MM.1S (cell line): ENCODE measurements at places on chromosomes 1 and 21.

DNA sequence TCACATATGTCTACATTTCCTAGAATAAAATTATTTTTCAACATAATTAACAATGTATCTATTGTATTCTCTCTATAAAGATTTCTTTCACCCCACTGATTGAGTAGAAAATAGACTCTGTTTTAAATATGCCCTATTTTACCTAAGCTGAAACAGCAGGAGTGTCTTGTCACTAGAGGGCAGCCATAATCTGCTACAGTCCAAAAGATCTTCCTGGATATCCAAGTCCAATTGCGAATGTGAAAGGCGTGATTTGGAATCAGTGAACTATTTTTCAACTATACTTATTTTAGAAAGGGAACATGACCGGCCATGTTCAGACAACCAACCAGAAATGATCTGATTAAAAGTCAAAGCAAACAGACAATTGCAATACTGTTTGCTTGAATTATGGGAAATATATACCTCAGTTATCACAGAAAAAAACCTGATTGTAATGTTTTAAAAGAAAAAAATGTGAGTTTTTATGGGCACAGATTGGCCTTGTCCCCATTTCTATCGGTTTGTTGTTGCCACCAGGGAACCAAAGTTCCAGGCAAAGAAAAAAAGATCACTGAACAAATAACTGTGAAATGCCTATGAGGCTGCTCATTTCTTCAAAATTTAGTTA lies 1211.0 kb upstream of the ADGRL4 start:
- H3K27me3 ChIP-seq = no peaks in the 10 kb centered on the region
- peaks cover 13% of the 10 kb centered on the region for H3K4me1 ChIP-seq
- peak; percentile 49 for DNase-seq

DNA sequence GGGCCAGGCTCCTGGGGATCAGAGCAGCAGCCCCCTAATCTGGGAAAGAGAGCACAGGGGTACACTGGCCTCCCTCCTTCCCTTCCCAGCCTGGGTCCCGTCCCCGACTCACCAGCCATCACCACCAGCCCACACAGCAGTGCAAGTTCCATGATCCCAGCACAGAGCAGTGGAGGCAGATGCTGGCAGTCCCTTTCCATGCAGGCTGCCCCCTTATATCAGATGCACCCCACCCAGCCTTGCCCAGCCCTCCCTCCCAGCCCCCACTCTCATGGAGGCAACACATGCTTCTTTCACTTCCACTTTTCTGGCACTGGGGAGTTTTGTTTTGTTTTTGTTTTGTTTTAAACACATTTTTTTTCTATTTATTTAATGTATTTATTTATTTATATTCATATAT lies at the start of gene PLA2G2D:
TSS of gene PLA2G2D (minus strand) at position 190 of the 400 bp plus-strand sequence. CDS start at position 152, 38 bp downstream.
- H3K4me3 ChIP-seq = no peak within 1 kb of the TSS
- DNase-seq = no peak

GRCh38 chr1:168842916-168843315 lies 113.9 kb upstream of the DPT start:
- no peaks in the 10 kb centered on the region for H3K4me1 ChIP-seq
- no peak overlapping the region for H3K4me3 ChIP-seq
- no peaks in the 10 kb centered on the region for H3K27me3 ChIP-seq
- no peak overlapping the region for H3K27ac ChIP-seq
- H3K36me3 ChIP-seq = no peaks in the 10 kb centered on the region

GRCh38 chr1:228317411-228317828 lies 89.2 kb downstream of the TRIM11 start:
- H3K36me3 ChIP-seq = no peaks in the 10 kb centered on the region
- H3K4me3 ChIP-seq = no peak overlapping the region
- no peaks in the 10 kb centered on the region for H3K27me3 ChIP-seq

DNA sequence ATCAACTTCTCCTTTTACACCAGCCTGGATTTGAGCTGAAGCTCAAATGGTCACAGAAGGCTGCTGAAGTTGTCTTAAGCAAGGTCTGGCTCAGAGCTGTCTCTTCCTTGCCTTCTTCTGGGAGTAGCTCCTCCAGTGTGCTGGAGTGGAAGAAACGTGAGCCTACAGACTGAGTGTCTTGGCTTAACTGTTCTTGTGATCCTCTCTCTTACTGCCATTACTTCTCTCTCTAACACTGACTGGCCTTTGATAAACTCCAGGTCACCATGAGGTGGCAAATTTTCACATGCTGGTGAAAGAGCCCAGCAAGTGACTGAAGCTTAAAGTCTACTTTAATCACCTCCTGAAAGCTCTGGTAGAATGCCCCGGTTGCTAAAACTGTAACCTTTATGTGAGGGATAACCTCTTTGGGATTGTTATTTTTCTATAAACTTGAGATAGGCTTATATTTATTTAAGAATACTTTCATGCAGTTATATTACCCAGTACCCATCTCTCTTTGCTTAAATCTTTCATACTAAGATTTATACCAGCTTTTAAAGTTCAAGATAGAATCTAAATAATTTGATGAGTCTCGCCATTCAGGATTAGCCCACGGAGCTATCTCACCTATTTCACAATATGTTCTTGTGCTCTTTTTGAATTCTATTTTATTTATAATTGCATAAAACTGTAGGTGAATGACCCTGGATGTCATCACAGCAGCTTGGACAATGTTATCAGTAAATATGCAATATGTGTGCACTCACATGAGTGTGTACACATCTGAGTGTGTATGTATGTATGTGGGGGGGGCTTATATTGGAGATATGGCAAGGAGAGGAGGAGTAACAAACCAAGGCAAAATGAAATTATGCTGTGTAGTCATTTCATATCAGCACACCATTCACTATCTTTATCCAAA lies 924.0 kb downstream of the LTN1 start:
- no peak overlapping the region for H3K4me3 ChIP-seq
- no peaks in the 10 kb centered on the region for H3K27me3 ChIP-seq
- H3K27ac ChIP-seq = no peak overlapping the region
- DNase-seq = no peak
- no peaks in the 10 kb centered on the region for H3K36me3 ChIP-seq

DNA sequence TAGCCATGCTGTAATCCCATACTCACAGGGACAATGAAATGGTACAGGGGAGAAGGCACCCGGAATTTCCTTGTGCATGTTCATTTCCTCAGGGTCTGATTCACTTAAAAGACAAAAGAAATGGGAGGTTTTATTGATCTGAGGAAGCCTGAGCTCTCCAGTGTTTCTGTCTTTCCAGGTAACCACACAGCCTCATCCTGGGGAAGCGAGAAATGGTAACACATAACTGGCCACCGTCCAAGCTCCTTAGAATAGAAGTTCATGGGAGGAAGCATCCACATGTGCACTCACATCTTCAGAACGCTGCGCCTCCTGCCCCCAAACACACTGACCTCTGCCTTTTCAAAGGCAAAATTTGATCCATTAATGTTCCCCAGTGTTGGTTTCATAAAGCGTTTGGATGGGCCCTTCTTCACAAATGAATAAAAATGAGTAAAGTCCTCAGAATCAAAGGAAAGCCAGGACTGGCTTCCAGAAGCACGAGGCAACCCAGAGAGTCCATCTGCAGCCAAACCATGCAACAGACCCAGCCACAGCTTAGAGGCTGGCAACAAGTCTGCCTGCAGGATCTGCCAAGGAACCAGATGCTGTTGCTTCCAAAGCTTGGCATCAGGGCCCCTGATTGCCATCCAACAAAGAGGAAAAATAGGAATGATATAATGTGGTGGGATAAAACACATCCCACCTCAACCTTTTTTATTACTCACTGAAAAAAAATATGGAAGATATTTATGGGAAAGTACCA lies 120.3 kb downstream of the ZBTB18 start:
- DNase-seq = no peak
- H3K4me3 ChIP-seq = no peak overlapping the region
- H3K36me3 ChIP-seq = no peaks in the 10 kb centered on the region
- H3K27me3 ChIP-seq = no peaks in the 10 kb centered on the region

GRCh38 chr21:34648739-34649297 lies 20.0 kb upstream of the CLIC6 start:
- no peaks in the 10 kb centered on the region for H3K36me3 ChIP-seq
- no peak overlapping the region for H3K4me3 ChIP-seq
- no peak for DNase-seq
- H3K4me1 ChIP-seq = peaks cover 10% of the 10 kb centered on the region

DNA sequence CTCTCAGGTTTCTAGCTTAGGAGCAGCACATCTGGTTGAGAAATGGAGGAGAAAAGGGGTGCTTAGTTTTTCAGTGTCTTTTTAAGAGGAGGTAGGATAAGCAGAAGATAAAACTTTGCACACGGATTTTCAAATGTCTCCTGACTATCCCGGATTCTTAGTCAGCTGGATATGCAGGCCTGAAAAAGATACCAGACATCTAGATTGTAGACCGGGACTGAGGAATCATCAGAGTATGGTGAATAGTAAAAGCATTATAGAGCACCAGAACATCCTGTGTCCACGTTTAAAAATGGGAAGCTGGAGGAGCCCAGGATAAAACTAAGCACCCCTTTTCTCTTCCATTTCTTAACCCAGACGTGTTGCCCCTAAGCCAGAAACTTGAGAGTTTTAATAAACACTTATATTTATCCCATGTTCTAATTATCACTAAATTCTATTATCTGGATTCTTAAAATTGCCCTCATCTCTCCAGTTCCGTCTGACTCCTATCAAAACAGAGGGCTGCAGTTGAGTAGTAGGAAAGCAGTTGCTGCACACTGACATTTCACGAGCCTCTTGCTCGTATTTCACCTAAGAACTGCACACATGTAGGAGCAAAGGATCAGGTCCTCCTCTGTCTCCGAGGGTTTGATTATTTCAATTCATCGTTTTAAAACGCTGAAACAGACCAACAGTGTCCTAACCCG lies 609 bp downstream of the PIGK start:
- peak; percentile 11 for DNase-seq
- peak overlapping the region; percentile 38; the same call in 1 of the 2 replicates for H3K27ac ChIP-seq

DNA sequence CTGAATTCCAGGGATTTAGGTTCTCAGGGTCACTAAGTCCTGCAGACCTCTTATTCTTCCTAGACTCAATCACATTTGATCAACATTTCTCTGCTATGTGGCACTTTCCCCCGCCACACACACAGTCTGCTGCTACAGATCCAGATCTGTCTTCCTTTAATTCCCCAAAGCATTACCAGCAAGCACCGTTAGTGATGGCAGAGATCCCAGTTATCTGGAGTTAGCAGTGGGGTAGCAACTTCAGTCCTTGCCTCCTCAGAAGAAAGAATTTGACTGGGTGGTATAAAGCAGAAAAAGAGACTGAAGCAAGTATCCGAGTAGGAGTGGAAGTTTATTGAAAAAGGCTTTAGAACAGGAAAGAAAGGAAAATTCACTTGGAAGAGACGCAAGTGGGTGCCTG lies 100.4 kb upstream of the ETV3 start:
- H3K27me3 ChIP-seq = no peaks in the 10 kb centered on the region
- H3K27ac ChIP-seq = no peak overlapping the region
- H3K36me3 ChIP-seq = no peaks in the 10 kb centered on the region
- DNase-seq = no peak
- H3K4me1 ChIP-seq = no peaks in the 10 kb centered on the region
- no peak overlapping the region for H3K4me3 ChIP-seq

DNA sequence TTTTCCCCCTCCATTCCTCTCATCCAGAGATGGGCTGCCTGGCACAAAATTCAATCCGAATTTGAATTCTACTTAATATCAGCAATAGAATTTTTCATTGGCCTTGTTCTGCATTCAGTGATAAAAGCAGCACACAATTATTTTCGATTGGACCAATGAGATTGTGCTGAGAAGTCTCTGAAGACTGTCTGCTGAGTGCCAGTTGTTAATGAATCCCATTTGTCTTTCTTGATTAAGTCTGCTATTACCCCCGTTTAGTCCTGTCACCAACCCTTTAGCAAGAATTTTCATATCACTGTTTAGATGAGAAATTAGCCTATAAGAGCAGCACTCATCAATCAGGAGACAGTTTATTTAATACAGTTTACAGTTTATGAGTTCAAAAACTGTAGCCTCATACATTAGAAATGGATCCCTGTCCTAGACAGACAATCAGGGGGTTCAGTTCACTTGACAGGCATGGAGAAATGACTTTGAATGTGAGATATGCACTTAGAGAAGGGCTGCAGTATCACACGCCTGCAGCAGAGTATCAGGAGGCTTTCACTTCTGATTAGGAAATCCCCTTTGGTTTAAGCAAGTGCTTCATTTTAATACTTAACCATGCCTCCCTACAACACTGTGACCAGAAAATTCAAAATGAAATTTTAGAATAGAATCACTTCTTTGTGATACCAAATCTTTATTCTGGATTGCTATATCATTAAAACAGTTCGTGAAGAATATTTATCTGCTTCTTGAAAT lies 304.7 kb upstream of the PTBP2 start:
- DNase-seq = peak; percentile 18
- no peak overlapping the region for H3K27ac ChIP-seq
- no peaks in the 10 kb centered on the region for H3K27me3 ChIP-seq
- H3K4me1 ChIP-seq = no peaks in the 10 kb centered on the region

- H3K27me3 ChIP-seq = no peaks in the 10 kb centered on the region
- H3K4me3 ChIP-seq = no peak overlapping the region
- H3K27ac ChIP-seq = no peak overlapping the region
- DNase-seq = no peak
- H3K36me3 ChIP-seq = no peaks in the 10 kb centered on the region
- peaks cover 17% of the 10 kb centered on the region for H3K4me1 ChIP-seq
Measured at GRCh38 chr1:173573596-173573995, 29.3 kb downstream of the SLC9C2 start.

DNA sequence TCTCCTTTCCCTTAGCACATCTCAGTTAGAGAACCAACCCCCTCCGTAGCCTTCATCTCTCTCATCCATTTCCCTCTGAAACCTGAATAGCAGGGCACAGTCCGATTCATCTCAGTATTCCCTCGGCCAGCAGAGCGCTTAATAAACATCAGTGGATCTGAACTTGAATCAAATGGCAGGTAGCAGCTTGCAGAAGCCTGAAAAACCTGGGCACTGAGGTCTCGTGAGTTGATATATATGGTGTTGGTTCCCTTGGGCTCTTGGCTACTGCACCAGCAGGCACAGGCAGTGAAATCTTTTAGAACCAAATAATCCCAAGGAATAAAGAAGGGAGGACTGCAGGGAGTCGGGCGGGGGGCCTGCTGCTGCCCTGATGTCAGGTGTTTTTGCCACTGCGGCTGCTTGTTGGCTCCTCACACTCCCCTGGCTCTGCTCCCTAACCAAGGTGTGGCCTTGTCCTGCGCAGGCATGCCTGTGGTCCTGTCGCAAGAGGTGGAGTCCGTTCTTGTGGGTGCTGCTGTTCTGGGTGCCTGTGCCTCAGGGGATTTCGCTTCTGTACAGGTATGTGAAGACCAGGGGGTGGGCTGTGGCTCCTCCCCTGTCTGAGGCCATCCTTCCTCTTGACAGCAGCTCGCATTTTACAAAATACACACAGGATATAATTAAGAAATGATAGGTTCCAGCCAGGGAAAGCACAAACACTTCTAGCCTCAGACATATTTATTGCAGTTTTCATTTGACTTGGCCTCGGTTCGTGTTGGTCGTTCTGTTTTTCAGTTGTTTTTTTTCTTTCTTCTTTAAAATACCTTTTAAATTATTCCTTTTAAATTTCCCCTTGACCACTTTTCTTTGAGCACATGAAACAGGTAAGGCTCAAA lies 140.9 kb upstream of the HOOK1 start:
- no peaks in the 10 kb centered on the region for H3K27me3 ChIP-seq
- DNase-seq = no peak
- no peaks in the 10 kb centered on the region for H3K4me1 ChIP-seq
